ENCODE measurements at places on chromosomes 2 and 18. TPM values are rescaled to one million over a fixed set of nuclear protein-coding genes. Genes with fewer than 3 reads are reported as not detected.

MC2R gene
- not detected for total RNA-seq

RAB6D gene
- not detected for total RNA-seq

CCDC68 gene
- not detected for total RNA-seq

ZNF396 gene
- total RNA-seq = 3.1 TPM

POTEC gene
- 0.10 TPM for total RNA-seq

RPRM gene
- total RNA-seq = 0.29 TPM

SERPINB10 gene
- 1.0 TPM for total RNA-seq

TTC21B gene
- total RNA-seq = 9.4 TPM

RUFY4 gene
- total RNA-seq = not detected

PUM2 gene
- 12.6 TPM for total RNA-seq

PSD4 gene
- total RNA-seq = 1.4 TPM

- DNase-seq = no peak
Measured at GRCh38 chr18:75214332-75214690, 3.7 kb downstream of the TSHZ1 start.

DNA sequence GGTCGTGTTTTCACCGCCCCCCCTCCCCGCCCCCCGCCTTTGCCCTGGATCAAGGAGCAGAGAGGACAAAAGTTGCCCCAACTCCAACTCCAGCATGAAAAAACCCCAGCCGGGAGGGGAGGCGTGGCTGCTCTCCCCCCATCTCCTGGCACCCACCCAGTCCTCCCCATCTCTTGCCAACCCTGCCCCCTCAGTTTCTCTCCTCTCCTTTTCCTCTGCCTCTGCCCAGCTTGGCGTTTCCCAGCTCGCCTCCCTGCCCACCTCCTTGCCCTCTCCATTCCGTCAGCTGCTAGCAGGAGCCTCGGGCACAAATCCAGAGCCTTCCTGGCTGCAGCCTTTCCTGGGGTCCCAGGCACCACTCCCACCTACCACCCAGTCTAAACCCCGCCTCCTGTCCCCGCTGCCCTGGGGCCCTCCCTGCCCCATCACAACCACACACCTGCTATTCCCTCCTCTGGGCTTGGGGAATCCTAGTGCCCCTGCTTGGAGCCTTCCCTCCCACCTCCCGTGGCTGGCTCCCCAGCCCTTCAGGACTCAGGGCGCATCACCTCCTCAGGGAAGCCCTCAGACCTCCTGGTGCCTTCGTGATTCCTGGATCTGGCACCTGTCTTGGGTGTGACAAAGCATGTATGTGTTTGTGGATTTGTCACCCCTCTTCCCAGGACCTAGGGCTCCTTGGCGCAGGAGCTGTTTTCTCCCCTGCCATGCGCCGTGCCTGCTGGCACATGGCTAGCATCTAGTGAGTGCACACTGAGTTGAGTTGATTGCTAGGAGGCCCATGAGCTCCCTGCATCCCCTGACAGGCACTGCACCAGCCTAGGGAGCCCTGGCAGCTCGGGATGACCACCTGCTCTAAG, 209.1 kb downstream of the TFCP2L1 start:
- peak; percentile 41 for DNase-seq

DNA sequence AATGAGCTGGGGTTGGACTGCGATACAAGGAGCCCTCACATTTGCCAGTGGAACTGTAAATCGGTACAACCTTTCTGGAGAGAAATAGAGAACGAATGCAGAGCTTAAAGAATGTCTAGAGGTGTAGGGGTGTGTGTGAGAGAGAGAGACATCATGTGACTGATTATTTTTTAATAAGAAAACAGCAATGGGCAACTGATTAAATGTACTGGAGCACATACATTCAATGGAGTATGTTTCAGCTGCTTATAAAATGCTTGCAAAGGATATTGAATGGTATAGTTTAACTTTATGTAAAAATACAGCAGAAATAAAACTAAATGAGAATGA, 391 bp upstream of the TMEM17 start:
- no peak for DNase-seq

- no peak for DNase-seq
Measured at GRCh38 chr18:44896846-44897245, 216.2 kb downstream of the SETBP1 start.

DNA sequence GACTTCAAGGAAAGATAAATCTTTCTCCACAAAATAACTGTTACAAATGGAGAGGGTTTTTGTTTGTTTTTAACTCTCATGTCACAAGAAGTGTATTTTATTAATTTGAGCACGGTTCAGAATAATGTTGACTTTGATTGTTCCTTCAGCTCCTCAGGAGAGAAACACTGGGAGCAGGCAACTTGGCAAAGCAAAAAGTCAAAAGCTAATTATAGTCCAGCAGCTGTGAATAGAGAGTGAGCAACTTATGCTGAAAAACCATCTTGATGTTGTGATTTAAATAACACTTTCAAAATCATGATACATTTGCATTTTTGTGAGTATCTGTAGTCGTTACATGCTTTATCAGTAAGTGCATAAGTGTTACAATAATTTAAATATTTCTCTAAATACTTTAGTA, 37.5 kb upstream of the TTN start:
- no peak for DNase-seq

DNA sequence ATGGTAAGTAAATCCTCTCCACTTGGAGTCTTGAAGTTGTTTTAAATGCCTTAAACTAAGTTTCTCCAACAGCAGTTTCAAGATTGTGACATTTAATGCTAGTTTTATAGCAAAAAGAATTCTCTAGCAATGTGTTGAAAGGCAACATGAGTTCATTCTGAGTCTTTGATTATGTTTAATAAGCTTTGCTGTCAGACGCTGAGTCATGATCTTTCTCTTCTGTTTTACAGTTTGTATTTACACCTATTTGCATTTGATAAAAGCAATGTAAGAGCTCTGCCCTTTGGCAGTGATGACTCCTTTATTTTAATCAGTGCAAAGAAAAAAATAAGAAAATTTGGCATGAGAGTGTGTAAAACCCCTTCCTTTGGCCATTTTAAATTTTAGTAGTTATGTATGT, 497.7 kb downstream of the STK39 start:
- DNase-seq = no peak

- peak; percentile 42 for DNase-seq
Measured at GRCh38 chr2:1613731-1614354, 130.5 kb downstream of the PXDN start.

- no peak for DNase-seq
Measured at GRCh38 chr2:193988784-193989183, 1668.2 kb upstream of the SLC39A10 start.

GRCh38 chr2:38436227-38436664, 59.2 kb upstream of the ATL2 start:
- DNase-seq = no peak

- DNase-seq = no peak
Measured at GRCh38 chr2:60158262-60158661, 395.2 kb downstream of the BCL11A start.

DNA sequence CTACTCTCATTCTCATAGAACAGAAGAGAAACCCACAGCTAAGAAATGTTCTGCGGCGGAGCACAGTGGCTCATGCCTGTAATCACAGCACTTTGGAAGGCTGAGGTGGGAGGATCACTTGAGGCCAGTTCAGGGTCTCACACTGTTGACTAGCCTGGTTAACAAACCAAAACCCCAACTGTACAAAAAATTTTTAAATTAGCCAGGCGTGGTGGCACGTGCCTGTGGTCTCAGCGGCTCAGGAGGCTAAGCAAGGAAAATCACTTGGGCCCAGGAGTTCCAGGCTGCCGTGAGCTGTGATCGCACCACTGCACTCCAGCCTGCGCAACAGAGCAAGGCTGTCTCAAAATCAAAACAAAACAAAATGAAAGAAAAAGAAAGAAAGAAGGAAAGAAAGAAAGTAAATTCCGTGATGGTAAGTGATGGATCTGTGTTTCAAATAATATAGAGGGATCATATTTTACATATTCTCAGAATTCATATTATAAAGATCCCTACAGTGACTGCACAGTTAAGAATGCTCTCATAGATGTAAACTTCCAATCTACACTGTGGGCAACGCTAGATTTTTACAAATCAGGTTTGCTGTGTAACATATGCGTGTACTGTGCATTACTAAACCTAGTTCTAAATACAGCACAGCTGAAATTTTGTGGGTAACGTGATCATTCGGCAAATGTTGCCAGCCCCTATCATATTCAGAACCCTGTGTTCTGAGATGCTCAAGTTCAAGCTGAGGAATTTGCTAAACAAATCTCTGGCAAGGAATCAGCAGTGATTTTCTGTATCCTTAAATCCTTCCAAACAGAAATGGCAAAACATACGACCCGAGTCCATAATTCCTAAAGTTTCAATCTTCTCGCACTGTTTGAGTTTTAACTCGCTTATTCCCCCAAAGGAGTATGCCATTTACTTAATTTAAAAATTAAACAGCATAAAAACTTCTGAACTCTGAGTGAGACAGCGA, 1.2 kb upstream of the RAB12 start:
- no peak for DNase-seq

GRCh38 chr2:1136846-1137245, 186.2 kb downstream of the SNTG2 start:
- no peak for DNase-seq

GRCh38 chr2:36478332-36478738, 119.6 kb downstream of the FEZ2 start:
- DNase-seq = no peak

DNA sequence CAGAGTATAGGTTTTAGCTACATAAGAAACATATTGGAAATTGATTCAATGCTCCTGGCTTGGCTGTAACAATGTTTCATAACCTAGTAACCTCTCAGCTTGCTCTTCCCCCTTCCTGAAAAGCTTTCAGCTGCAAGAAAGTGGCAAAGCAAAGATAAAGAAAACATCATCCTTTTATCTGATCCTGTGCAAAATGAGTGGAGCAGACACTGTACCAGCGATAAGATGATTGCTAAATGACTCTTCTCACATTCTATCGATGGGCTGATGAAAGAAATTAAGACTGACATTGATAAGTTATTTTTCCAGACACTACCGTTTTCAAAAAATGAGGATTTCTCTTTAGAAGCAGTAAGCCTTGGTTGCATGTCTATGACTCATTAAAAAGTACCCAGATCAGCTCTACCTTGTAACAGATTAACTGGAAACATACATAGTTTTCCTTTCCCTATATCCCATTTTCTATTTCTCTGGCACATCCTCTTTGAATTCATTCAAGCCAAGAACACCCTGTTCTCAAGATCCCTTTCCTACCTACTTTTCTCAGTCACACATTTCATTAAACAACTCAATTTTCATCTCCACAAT, 87.1 kb upstream of the LYPD1 start:
- no peak for DNase-seq

DNA sequence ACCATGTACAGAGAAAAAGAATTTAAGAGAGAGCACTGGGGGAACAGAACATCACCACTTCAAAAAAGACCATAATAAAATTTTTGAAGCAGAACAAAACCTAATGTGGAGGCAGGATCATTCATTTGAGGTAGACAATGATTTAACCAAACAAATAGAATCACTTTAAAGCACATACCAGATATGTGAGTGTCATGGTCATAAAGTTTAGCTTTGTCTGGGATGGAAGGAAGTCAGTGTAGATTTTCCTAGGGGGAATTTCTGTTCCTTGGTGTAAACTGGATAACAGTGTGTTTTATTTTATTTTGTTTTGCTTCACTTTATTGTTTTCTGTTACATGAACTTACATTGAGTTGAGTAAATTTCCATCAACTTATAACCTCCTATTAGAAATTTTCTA, 120.8 kb downstream of the CRIM1 start:
- DNase-seq = no peak

DNA sequence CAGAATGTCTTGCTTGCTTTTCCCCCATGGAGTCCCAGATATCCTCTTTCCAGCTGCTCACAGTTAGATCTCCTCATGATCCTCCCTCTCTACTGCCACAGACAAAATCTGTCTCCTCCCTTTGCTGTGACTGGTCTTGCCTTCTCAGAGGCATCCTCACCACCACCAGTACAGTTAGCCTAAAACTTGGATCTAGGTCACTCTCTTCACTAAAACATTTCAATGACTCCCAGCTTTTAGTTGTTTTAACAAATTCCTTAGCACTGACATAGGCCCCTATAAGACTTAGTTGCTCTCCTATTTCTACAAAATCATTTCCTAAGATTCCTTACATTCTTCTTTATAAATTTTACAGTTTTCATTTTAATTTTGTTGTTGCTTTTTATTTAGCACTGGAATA, 734.2 kb upstream of the CHAC2 start:
- DNase-seq = no peak

DNA sequence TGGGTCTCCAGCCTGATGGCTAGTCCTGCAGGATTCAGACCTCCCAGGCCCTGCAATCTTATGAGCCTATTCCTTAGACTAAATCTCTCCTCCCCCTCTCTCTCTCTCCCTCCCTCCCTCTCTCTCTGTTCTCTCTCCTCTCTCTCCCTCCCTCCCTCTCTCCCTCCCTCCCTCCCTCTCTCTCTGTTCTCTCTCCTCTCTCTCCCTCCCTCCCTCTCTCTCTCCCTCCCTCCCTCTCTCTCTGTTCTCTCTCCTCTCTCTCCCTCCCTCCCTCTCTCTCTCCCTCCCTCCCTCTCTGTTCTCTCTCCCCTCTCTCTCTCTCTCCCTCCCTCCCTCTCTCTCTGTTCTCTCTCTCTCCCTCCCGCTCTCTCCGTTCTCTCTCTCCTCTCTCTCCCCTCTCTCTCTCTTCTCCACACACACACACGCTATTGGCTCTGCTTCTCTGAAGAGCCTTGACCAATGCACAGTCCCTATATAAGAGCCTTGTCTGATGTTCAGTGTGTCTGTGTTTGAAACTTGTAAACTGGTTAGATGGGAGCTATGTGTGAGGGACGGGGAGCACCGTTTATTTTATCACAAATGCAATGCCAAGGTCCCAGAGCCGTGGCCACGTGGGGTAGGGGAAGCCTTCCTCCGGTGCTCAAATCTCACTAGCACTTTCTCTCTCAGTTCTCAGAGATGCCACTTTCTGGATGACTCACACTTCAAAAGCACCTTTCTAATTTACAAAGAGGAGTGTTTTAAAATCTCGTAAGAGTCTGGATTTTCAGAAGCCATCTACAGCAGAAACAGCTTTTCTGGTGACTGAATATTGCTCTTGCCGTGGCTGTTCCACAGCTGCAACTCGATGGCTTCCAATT, 9.4 kb upstream of the PRLH start:
- no peak for DNase-seq

DNA sequence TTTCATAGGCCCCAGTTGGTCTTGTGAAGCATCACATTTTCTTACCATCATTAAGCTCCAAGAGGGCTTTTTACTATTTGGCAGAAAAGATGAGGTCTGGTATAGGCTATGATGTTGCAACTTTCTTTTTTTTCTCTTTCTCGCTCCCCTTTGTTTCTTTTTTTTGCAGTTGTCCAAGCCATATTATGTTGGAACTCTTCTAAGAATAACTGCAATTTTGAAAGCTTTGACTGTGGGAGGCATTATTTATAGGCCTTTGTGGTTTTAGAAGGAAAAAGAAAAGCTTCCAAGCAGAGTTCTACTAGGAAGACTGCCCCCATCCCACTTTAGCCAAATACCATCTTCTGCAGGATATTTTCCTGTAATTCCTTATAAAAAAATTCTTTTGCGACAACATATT, 571.6 kb downstream of the ARHGAP15 start:
- peak; percentile 5 for DNase-seq

DNA sequence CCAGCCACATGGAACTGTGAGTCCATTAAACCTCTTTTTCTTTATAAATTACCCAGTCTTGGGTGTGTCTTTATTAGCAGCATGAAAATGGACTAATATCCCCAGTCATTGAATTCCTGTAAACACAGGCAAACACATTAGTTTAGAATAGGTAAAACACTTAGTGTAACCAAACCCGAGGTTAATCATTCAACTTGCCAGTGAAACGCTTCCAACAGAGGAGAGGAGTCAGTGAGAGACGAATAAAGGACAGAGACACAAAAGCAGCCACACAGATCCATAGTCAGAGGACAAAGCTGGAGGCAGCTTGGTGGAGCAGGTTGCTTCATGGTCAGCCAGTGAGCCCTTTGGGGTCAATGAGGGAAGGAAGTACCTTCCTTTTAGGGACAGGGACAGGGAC, 348.1 kb downstream of the TGIF1 start:
- no peak for DNase-seq

- no peak for DNase-seq
Measured at GRCh38 chr2:17620841-17621240, 80.3 kb downstream of the VSNL1 start.

All from H4 (cell line).